Activated CD8-positive, alpha-beta memory T cell treated with anti-CD3 and anti-CD28 coated beads for 48 hours (primary cell): ENCODE measurements at places on chromosomes 6 and 20.
A peak's percentile ranks its signal among the peaks of the same experiment; 100 is the strongest.

DNA sequence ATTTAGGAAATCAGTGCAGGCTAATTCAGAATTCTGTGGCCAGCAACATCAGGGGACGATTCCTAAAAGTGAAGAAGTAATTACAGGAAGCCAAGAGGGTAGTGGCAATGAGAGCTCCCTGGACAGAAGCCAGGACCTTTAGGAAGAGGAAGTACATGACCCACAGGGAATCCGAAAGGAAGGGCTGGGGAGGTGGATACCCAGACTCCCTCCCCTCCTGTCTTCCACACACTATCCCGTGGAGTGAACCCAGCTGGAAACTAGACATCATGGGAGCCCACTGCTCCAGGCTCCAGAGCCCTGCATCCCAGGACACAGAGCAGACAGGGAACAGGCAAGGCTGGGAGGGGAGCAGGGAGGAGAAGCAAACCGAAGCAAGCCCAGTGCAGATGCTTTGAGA lies 83.0 kb downstream of the SNX5 start:
- no peak for DNase-seq

DNA sequence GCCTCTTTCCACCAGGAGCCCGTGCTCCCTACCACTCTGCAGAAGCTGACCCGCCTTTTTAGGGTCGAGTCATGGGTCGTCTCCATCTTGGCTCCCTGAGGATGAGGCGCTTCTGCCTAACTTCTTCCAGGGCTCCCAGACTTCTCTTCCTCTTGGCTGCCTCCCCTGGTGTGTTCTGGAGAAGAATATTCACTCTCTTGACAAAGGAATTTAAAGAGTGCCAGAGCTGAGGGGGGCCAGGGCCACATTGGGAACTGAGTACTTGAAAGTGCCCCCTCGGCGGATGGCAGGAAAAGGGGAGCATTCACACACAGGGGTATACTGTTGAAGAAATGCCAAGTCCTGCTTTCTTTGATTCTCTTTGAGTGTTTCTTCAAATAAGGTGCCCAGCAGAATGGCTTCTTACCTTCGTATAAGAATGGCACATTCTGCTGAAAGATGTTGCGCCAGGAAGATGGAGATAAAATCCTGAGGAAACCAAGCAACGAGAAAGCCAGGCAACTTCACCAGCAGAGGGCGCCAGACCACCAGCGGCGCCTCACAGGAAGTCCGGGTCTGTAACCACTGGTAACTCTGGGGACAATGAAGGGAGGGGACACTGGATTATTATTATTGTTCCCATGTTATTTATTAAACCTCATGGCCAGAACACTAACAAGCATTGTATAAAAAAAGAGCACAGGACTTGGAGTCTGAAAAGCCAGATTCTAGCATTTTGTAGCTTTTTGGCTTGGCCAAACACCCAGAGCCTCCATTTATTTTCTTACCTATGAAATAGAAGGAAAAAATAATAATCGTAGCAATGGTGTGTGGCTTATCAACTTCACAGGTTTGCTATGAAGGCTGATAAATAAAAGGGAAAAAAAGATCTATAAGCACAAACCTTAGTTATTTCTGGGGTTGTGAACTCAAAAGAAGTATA lies 176.7 kb downstream of the HACE1 start:
- peak; percentile 49 for DNase-seq

- no peak for DNase-seq
These were observed at the start of gene ADA for GRCh38 chr20:44651684-44652423. Gene ADA (minus strand): TSS chr20:44651699. CDS start chr20:44651607, 92 bp downstream.

DNA sequence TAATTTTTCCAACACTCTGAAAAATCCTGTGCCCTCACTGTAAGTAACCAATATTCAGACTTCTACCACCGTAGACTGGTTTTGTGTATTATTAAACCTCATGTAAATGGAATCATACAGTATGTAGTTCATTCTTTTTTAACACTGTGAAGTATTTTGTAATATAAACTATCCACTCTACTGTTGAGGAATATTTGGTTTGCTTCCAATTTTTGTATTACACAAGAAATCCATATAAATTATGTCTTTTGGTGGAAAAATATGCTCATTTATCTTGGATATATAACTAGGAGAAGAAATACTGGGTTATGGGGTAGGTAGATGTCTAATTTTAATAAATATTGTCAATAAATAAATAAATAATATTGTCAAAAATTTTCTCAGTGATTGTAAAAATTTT lies 116.8 kb downstream of the CHD6 start:
- DNase-seq, result no peak

- no peak for DNase-seq
These were observed 189.0 kb downstream of the UST start for GRCh38 chr6:148935705-148936435.
